Non-pigmented ciliary epithelial cell (primary cell): ENCODE measurements at places on chromosomes 6 and 20.

DNA sequence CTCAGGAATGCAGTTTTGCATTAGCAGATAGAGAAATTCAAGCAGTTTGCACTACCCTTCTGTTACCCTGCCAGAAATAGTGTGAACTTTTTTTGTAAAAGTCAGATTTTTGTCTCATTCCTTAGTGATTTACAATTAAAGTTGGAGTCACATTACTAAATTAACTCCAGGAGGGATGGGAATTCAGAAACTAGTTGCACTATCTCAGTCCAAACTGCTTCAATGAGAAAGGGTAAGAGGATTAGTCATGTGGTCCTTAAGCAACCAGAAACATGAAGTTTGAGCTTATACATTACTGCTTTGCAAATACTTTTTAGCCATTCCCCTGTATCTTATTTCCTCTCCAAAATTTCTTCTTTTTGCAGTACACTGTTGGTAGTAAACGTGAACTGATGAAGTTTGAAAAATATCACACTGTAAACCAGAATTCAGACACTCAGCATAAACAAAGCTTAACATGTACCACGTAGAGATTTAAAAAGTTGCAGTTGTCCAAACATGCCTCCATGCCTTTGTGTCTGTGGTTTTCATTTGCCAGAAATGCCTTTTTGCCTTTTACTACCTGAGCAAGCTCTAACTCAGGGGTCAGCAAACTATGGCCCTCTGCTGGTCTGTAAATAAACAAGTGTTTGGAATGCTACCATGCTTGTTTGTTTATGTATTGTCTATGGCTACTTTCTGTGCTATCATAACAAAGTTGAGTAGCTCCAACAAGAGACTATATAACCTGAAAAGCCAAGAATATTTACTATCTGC lies 49.7 kb downstream of the TP53INP2 start:
- DNase-seq, result no peak

DNA sequence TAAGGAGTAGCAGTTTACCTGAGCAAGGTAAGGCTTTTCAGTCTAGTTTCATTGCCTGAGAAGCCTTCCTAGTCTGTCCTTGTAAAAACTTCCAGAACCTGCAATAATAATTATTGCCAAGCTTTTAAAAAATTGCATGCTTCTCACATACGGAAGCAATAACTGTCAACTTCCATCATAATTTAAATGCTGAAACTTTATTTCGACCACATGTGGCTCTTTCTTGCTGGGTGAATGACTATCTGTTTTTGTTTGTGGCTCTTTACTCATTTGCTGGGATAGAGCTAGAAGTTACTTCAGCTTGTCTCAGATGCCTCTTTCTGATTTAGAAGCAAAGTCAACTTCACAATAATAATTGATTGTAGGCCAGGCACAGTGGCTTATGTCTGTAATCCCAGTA lies 95.9 kb upstream of the COL21A1 start:
- DNase-seq, result no peak

- DNase-seq, result no peak
Observed at GRCh38 chr6:52019092-52019491, 68.3 kb downstream of the PKHD1 start.

- no peak for DNase-seq
Observed at GRCh38 chr20:63952210-63952535, 4.0 kb downstream of the UCKL1 start.
